Lower leg skin (tissue), 4 donors: ENCODE measurements at places on chromosomes 12 and 14. TPM values are rescaled to one million over a fixed set of nuclear protein-coding genes. Genes with fewer than 3 reads are reported as not detected.

The KRT75 gene
- 1.6 TPM for total RNA-seq

DNA sequence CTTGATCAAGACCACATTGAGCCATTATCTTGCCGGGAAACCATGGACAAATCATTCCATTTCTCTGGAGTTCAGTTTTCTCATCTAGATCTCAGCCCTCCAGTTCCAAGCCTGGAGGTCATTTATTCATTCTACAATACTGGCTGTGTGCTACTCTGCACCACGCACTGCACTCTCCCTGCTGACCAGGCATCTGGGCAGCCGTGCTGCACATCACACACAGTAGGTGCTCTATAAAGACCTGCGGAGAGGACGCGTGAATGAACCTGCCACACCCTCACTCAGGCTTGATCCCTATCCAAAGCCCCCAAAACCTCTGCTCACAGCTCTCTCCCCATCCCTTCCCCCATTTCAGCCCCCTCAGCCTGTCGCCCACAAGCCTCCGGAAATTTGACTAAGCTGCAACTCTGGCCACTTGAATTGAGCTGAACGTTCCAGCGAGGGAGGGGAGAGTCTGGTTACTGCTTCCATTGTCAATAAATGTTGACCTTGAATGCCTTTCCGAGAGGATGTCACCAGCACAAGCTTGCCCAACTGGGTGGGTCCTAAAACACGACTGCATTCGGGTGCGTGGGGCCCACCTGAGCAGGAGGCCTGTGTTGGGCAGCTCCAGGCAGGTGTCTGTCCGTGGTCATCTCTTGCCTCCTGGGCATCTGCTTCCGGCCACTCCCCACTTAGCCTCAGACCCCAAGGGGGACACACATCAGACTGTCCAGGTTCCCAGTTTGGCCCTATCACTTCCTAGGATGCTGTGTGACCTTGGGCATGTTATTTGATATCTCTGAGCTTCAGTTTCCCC, 17.8 kb downstream of the FAIM2 start:
- no peak for DNase-seq

The OR6C2 gene
- total RNA-seq = not detected

DNA sequence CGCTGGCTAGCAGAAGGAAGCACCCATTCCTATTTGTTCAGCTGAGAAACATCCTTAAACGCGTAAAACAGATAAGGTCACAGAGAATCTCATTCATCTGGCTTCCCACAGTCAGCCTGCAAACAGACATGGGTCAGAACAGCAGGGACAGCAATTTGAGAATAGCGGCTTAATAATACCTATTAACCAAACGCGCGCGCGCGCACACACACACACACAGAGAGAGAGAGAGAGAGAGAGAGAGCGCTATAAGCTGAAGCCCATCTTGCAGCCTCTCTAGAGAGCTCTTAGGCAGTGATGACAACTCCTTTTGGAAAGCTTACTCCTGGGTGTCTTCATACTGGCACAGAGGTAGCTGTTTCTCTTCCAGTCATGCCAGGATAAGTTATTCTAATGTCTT, 26.4 kb downstream of the TMEM132D start:
- no peak for DNase-seq

DNA sequence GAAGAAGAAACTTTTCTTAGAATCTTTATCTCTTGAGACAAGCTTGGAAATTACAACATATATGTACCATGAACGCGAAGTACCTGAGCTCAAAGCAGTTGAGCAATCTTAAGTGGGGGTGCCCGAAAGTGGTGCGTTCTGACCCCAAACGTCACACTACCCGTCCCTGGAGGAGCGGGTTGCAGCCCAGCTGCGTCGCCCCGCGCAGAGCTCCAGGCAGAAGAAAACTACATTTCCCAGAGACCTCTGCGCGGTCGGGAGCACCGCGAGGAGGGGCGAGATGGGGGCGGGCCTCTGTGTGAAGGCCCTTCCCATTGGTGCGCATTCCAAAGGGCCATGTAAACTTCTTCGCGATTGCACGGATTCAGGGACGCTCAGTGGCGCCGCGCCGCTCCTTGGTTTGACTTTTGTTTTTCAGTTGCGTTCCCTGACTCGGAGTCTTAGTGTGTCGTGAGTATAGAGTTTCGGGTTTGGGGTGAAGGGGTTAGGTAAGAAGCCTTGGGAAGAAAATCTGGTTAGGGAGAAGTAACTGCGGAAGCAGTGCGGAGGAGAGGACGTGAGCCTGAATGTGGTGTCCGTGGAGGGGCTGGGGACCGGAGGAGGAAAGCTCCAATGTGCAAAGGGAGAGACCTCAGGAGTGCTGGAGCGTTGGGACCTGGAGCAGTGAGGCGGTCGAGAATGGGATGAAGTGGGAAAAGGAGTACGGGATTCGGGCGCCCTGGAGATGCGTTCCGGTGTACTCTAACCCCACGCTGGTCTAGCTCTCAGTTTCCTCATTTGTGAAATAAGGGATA, at the start of gene CCDC77:
Gene CCDC77, plus strand, starts transcription at position 410 of the 794 bp plus-strand sequence. CDS start 7,740 bp downstream, outside the sequence.
- peak; percentile 91 for DNase-seq

The KDM5A gene
- total RNA-seq = 61.1 TPM
